Osteocyte (in vitro differentiated cells): ENCODE measurements at places on chromosomes 5 and 9.

DNA sequence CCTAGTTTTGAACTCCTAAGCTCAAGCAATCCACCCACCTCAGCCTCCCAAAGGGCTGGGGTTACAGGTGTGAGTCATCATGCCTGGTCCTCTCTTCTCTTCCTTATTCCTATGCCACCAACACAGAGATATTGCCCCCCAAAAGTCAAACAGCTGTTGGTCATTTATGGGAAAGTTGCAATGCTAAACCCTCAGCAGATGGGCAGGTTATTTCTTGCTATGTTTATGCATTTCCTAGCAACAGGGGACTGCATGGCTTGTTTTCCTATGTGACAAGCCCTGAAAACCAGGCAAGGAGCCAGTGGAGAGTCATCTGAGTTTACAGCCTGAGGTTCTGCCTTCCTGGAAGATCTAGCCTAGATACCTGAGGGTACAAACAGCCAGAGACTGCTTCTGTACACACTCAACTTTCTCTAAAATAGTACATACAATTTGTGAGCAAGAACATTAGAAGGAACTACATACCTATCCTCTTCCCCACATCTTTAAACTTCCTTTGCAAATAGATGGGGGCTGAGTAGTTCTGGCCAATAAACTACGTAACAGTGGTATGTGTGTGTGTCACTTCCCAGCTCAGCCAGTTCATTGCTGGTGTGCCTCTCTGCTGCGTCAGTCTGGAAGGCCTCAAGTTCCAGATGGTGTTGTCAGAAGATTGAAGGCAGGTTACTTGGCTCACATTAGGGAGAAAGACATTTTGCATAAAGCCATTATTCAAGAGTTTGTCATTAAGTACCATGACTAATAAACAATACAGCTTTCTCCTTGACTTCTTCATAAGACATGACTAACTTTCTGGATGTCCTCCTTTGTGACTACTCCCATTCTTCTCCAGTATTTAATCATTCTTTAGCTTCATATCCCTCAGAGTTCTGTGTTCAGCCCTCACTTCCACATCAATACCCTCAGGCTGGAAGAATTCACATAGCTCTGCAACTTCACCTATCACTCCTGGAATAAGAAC, 65.3 kb downstream of the CSNK1A1 start:
- DNase-seq = peak; percentile 87

DNA sequence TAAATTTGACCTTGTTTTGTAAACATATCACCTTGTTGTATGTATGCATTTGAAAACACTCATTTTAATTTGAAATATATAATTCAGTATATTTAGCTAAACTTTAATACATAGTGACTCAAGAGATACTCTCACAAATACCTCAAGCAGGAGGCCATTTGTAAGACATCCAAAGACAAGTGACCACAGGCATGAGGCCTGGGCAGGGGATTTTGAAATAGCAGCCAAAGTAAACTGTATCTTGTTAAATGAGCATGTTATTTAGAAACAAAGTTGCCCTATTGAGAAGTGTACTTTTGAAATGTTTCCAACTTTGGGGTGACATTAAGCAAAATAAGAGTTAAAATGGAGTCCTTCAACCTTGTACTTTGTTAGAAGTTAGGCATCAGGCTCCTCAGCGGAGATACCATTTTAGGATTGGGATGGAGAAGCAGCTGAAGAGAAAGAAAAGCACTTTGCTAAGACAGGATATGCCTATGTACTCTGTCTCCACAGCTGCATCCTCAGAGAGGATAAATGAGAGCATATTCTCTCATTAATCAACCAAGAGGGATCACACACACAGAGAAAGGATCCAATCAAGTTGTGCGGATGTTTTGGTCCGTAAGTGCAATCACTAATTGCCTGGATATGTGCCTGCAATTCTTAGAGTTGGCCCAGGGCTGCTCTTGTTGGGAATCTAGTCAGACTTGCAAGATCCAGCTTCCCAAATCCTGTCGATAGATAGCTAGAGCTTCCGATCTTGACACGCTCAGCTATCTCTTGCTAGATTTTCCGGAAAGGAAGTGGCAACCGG, 157.5 kb upstream of the HAPLN1 start:
- DNase-seq = no peak

DNA sequence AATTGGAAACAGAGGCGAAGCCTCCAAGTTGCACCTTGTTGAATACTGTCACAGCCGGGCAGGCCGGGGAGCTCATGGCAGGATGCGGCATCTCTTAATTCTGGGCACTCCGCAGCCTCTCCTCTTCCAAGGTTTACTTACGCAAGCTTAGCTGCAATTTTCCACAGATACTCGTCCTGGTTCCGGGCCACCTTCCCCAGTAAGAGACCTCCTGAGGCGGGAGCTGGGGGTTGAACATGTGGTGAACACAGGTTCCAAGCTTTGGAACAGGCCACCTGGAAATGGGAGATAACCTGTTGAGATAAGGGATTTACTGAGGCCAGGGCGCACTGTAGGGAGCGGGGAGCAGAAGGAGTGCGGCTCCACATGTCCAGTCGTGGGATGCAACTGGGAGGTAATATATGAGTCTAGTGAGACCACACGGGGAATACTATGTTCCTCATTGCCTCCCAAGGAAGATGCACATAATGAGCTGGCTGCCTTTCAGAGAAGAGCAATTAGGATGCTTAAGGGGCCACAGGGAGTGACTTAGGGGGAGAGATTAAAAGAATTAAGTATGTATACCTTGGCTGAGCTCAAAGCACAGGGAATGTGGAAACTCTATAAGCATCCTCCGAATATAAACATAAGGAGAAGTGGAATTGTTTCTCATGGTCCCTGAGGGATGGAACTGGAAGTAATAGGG, 335.2 kb downstream of the CWC27 start:
- no peak for DNase-seq

GRCh38 chr9:129853614-129854013, 18.4 kb downstream of the USP20 start:
- no peak for DNase-seq

DNA sequence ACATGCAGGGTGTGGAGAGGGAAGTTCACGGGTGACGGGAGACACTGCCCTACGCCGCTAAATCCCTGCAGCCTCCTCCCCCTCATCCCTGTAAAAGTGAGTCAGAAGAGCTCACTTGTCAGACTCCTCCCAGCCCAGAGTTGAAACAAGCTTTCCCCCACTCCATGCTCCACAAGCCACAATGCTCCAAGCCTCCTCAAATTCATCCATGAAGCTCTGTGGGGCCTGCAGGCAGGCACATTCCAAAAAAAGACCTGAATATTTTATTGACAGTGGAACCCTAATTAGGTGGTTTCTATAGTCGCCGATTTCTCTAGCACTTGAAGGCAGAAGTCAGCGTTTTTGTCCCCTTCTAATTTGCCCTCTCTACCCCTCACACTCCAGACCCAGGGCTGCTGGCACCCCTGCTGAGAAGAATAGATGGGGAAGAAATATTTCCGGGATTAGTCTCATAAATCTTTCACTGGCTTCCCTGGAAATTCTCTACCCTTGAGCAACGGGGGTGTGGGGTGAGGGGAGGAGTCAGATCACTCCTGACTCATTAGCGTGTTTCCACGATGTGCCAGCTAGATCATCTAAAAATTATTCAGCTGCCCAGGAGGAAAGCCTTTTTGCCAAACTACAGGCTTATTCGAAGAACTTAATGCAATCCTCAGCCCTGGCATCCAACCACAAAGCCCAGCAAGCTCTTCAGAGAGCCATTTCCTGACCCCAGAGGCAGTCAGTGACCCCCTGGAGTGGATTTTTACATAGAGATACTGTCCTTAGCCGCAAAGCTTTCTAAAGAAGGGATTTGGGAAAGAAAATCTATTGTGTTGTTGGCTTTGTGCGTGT, 97.1 kb downstream of the ENC1 start:
- no peak for DNase-seq

GRCh38 chr5:117863586-117864296, 1124.6 kb downstream of the DTWD2 start:
- no peak for DNase-seq

DNA sequence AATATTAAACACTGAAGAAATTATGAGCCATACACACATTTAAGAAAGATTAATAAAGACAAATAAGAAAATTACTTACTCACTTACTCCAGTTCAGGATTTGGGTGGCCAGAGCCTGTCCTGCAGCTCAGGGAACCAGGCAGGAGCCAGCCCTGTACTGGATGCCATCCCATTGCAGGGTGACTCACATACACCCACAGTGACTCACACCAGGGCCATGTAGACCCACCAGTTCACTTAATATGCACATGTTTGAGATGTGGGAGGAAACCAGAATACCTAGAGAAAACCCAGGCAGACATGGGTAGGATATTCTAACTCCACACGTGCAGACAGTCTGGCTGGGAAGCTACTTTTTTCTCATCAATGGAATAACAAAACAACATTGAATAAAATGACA, 49.6 kb upstream of the ADRB2 start:
- no peak for DNase-seq

- DNase-seq = no peak
Measured at GRCh38 chr5:107359033-107359915, 311.5 kb downstream of the EFNA5 start.

GRCh38 chr5:127418974-127419682, 98.3 kb upstream of the PRRC1 start:
- DNase-seq = no peak

GRCh38 chr9:127521919-127522304, 70.6 kb downstream of the LRSAM1 start:
- no peak for DNase-seq

GRCh38 chr9:126411948-126412284, 85.3 kb downstream of the MVB12B start:
- DNase-seq = no peak

- DNase-seq = no peak
Measured at GRCh38 chr5:33008751-33009418, 297.8 kb downstream of the NPR3 start.

GRCh38 chr9:88817628-88818027, 173.6 kb upstream of the S1PR3 start:
- DNase-seq = no peak

DNA sequence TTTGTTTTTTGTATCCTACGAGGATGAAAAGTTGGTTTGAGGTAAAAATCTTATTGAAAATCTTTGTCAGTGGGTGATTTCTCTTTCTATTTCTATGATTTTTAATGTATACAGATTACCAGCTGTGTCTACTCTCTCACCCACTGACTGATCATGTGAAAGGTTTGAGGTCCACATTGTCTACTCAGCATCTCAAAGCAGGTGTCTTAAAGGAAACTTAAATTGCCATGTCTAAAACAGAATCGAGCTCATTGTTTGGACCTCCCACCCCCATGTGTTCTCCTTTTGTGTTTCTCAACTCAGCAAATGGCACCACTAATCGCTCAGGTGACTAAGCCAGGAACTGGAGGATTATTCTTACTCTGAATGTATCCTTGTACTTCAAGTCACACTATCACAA, 121.5 kb downstream of the YTHDC2 start:
- DNase-seq = no peak

DNA sequence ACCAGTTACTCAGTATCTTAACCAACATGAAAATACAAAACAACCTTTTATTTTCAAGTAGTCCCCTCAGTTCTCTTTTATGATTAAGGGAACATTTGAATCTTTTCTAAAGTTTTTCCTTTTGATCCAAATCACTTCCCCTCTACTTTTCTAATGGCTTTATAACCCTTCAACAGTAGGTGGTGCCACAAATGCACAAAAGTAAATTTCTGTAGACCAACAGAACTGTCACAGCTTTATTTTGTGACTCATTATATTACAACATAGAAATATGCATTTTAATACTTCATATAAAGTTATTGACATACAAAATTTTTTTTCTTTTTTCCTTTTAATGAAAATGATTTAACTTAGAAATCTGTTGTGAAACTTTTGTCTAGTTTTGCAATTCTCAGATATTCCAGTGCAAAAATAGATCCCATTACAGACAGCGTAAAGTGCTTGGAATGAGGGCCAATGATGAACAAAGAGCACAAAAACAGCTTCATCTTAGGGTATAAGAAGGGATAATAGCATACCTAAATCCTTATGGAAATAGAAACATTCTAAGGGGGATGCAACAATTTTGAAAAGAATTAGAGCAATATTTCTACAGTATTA, 17.0 kb downstream of the NIPSNAP3B start:
- no peak for DNase-seq

GRCh38 chr5:111997711-111998110, 240.7 kb upstream of the NREP start:
- DNase-seq = peak; percentile 87

DNA sequence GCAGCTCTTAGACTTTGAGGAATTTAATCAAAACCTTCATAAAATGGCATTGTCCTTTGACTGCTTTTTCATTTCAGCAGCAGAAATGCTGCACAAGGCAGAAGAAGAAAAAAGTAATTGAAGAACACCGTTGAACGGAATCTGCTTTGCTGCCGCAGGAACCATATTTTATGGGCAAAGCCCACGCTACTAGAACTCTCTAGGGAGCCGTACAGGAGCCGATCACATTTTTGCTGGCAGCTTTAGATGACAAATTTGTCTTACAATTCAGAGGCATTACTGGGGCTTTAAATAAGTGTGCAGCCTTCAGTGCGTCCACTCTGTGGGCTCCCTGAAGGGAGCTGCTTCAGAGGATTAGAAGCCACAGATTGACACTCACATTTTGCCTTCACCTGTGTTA, 5.4 kb downstream of the CFAP90 start:
- no peak for DNase-seq

GRCh38 chr9:21322911-21323461, 12.2 kb downstream of the KLHL9 start:
- DNase-seq = no peak

GRCh38 chr5:122402955-122403685, 91.1 kb downstream of the SNCAIP start:
- no peak for DNase-seq

DNA sequence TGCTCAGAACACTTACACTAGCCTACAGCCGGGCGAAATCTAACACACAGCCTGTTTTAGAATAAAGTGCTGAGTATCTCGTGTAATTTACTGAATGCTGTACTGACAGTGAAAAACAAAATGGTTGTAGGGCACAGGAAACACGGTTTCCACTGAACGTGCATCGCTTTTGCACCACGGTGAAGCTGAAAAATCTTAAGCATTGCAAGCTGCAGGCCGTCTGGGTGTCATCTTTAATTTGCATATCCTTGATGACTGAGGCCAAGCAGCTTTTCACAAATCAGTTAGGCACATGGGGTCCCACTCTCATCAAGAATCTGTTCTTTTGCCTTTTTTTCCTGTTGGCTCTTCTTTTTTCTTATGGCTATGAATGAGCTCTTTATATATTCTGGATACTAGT, 58.2 kb downstream of the CAMSAP1 start:
- DNase-seq = no peak

- DNase-seq = no peak
Measured at GRCh38 chr9:83208065-83208850, 145.3 kb upstream of the RASEF start.

DNA sequence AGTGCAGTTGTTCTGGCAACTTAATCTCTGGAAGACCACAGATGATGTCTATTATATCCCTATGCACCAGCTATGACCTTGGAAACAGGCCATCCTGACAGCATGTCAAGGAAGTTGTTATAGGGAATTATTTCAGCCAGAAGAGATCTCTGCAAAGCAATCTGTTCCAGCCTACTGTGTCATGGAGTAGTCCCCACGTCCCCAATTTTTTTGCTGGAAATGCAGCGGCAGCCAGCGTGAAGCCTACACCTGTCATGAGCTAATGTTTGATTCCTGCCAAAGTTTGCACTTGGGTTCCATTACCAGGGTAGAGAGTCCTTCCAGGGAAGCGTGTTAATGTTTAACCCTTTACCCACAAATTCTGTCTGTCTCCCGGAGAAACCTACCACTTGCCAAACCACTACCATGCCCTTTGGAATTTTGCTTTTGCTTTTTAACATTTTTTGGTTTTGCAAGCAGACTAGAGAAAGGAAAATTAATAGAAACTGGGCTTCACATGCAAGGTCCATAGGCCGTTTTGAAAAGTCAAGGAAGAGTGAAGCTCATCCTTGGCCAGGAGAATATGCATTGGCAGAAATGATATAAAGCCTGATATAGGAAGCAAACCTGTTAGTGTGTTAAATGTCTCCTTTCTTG, 174.9 kb upstream of the SPRY4 start:
- no peak for DNase-seq
